ENCODE measurements at places on chromosomes 4 and X.

DNA sequence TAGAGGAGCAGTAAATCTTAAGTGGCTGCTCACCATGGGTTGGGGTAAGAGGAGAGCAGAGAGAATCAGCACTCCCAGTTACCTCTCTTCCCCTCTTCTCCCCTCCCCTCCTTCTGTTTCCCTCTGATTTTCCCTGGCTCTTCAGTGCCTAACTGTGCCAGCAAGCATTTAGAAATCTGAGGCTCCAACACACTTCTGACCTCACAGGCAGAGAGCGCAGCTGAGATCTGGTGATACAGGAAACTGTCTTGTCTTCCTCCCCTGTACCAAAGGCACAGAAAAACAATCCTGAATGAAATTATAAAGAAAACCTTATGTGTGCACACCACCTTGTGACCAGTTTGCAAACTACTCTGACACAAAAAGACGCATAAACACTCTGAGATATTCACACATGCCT is 82.4 kb upstream of the SMIM10 start:
- no peak for DNase-seq

DNA sequence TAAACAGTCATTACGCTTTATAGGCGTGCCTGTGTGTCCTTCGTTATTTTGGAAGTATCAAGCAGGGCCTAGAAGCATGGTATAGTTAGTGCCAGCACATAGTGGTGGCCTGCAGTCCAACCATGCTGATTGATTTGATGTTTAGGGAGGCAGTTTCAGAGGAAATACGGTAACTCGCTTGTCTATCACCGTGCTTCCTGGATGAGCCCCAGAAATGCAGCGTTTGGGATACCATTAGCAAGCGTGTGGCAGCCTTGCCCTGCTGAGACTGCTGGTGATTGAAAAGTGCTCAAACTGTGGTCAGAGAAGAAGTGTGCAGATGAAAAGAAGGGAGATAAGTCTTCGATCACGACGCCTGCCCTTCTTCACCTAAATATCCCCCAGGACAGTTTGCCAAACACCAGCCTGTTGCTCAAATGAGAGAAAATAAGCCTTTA is 158.4 kb downstream of the CHIC2 start:
- DNase-seq = no peak

- DNase-seq = peak; percentile 62
These were observed 29.1 kb downstream of the PHOX2B start for GRCh38 chr4:41719417-41719816.

GRCh38 chrX:9466124-9466495 is 1.3 kb downstream of the TBL1X start:
- DNase-seq = no peak

- peak; percentile 71 for DNase-seq
These were observed 36.7 kb downstream of the PSAPL1 start for GRCh38 chr4:7398104-7398423.

GRCh38 chrX:140038842-140039241 is 73.5 kb upstream of the CXorf66 start:
- no peak for DNase-seq

DNA sequence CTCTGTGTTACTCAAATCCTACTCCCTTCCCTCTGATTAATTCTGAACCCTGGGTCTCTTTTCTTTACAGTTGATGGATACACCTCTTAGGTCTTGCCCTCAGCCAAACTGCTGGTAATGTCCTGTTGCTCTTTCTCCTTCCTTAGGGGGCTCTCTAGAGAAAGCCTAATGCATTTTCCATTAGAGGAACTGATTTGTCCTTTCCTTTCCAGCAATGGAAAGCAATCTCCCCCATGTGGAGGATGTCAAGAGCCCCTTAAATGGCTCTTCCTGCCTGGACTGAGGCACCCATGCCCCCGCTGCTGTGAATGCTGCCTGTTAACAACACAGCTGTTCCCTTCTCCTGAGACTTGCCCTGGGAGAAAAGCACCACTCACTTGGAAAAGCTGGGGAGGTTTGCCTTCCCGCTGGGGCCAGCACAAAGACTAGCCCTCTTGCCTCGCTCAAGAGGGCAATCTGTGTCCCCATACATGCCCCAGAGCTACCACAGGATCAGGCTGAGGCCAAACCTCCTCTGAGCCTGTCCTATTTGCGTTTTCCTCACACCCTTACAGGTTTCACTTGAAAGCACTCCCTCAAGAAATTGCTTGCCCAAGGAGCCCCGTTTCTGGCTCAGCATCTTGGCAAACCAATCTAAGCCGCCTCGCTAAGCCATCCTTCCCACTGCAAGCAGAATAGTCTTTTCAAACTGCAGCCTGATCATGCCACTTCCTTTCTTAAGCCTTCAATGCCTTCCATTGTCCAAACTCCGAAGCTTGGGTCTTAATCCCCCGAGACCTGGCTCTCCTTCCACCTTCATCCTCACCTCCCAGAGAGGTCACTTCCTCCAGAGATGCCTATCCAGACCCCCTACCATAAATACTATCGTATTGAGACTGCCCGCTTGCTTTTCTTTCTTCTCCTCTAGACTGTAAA is 23.2 kb upstream of the SMIM20 start:
- DNase-seq = no peak

DNA sequence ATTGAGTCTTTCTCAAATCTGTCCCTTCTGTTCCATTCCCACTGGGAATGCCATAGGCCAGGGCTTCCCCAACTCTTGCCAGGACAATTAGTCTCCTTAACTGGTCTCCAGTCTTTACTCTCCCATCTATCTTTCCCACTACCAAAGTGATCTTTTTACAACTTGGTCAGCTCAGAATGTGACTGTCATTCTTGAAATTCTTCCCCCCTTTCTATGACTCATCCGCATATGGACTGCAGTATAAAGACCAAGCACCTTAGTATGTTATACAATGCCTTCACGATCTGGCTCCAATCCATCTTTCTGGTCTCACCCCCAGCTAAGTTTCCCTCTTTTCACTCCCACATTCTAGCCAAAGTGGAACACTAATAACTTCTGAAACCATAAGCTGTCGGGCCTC is 383.8 kb downstream of the OPHN1 start:
- no peak for DNase-seq

DNA sequence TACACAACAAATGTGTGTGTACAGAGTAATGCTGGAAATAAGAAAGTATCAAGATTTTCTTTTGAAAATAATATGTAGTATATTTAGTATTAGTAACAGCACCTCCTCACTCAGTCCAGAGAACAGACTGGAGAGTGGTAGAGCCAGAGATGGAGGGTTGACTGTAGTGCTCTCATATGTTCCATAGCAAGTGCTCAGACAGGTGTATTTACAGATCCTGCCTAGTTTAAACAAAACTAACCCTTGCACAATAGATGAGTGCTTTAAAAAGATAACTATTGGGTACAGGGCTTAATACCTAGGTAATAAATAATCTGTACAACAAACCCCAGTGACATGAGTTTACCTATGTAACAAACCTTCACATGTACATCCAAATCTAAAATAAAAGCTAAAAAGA is 381.0 kb upstream of the EMCN start:
- no peak for DNase-seq

DNA sequence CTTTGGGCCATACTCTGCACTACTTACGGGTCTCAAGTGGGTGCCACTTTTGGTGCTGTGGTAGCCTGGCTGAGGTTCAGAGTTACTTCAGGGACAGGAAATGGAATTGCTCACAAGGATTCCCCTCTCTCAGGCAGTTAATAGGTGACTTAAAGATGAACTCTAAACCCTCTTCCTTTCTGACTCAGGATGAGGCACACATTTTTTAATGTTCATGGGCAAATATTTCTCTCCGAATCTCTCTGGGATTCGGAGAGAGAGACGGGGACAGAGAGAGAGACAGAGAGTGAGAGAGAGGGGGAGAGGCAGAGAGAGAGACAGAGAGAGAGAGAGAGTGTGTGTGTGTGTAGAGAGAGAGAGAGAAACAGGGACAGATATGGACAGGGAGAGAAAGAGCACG is 79.8 kb downstream of the NYX start:
- peak; percentile 37 for DNase-seq

DNA sequence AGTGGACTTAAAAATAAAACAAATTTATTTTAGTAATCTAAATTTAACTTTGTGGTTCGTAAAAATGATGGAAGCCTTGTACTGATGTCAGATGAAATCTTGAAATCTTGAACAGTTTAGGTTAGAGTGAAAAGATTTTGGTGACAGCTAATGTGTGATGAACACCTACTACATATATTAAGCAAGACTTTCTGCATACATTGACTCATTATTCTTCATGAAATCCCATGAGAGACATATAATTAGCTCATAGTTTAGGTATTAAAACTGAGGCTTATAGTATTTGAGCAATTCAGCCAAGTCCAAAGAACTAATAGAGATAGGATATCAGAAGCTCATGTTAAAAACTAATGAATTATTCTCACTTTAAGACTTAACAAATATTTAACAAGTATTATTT is 66.9 kb upstream of the PCDH7 start:
- DNase-seq = no peak

GRCh38 chr4:17786567-17786966 is 5.1 kb upstream of the FAM184B start:
- DNase-seq = no peak

- peak; percentile 49 for DNase-seq
These were observed 302.1 kb downstream of the KCTD8 start for GRCh38 chr4:44146516-44146915.

DNA sequence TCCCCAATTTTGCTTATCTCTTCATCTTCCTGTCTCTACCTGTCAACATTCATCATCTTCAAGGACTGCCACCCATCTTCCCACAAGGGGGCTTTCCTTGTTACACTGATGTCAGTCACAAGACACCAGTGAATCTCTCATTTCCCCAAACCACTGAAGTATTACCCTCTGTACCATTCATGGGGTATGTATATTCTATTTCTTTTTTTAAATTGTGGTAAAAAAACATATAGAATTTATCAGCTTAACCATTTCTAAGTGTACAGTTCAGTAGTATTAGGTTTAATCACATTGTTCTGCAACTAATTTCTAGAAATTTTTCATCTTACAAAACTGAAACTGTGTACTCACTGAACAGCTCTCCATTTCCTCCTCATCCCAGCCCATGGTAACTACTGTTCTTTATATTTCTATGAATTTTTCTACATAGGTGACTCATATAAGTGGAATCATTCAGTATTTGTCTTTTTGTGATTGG is 98.6 kb downstream of the LARP7 start:
- DNase-seq = peak; percentile 34

DNA sequence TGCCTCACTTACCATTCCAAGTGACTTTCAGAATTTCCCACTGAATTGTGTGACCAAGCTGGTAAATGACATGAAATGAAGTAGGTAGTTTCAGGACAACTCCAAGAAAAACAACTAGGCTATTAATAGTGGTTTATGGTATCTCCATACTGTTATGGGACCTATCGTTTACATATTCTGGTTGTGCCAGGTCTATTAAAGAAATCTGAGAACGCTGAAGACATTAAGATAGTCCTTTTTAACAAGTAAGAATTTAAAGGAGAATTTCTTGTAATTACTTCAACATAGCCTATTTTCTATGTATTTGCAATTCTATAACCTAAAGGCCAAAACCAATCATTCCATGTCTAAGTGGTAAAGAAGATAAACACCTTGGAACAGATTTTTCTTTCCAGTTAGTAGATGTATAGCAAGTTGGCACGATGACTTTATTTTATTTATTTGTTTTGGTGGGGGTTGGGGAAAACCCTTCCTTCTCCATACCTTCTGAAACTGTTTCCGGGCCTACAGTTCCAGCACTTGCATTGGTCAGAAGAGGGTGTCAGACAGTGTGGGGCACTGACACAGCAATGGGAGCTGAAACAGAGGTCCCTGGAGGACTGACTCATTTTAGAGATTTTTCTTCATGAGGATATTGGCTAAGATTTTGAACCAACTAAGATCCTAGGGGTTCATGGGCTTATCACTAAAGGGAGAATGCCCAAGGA is 7.6 kb upstream of the DCLK2 start:
- DNase-seq = no peak

DNA sequence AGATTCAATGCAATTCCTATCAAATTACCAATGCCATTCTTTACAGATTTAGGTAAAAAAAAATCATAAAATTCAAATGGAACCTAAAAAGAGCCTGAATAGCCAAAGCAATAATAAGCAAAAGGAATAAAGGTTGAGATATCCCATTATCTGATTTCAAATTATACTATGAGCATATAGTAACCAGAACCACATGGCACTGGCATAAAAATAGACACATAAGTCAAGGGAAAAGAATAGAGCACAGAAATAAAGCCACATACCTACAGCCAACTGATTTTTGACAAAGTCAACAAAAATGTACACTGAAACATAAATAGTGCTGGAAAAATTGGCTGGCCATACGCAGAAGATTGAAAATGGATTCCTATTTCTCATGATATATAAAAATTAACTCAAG is 853.7 kb downstream of the FAT4 start:
- no peak for DNase-seq

- no peak for DNase-seq
These were observed 245.0 kb upstream of the IGFBP7 start for GRCh38 chr4:57355101-57355665.

GRCh38 chrX:107629540-107629909 is 1.2 kb downstream of the PRPS1 start:
- peak; percentile 2 for DNase-seq

GRCh38 chrX:39854772-39855747 is 242.7 kb downstream of the BCOR start:
- no peak for DNase-seq

- no peak for DNase-seq
These were observed 215.4 kb upstream of the MAB21L2 start for GRCh38 chr4:150366487-150366999.

DNA sequence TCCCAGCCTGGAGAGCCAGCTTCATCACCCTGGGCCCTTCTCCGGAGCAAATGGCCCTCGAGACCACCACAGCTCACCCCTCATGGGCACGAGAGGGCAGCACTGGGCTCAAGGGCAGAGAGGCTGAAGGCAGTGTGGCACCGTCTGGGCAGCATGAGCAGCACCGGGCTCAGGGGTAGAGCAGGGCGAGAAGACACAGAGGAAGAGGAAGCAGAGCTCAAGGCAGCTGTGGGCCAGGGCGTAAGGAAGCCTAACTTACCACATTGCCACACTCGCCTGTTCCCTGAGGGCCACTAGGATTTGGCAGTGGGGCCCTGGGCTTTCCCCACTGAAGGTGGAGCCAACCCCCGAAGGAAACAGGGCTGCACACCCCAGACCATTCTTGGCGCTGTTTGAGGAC is 15.5 kb downstream of the ZNF185 start:
- DNase-seq = no peak

- no peak for DNase-seq
These were observed 32.7 kb upstream of the LIMCH1 start for GRCh38 chr4:41505161-41505661.

- no peak for DNase-seq
These were observed 10.7 kb downstream of the PWWP3B start for GRCh38 chrX:106178826-106179225.

DNA sequence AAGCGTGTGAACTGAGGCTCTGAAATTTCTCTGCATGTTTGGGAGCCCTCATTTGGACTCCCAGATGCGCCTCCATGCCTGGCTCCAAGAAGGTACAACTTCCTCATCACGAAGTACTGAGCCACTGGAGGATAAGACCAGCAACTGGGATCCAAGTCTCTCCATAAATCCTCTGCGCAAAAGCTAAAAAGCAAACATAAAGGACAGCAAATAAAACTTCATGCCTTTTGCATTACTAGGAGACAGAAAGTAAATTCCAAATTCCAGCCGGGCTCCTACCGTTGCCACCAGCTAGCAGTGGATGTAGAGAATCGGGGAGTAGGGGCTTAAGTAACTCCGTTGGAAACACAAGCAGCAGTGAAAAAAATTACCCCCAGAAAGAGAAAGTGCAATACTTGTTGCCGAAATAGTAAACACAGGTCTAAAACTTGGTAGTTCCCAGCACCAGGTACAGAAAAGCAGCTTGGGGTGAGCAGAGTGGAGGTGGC is 477.1 kb upstream of the TENM3 start:
- no peak for DNase-seq

GRCh38 chr4:100833906-100834305 is 316.1 kb upstream of the EMCN start:
- no peak for DNase-seq

- no peak for DNase-seq
These were observed 1.2 kb upstream of the SHOX start for GRCh38 chrX:629230-630006.

Data from foreskin keratinocyte (primary cell).